ENCODE measurements at places on chromosomes 2 and 18.

DNA sequence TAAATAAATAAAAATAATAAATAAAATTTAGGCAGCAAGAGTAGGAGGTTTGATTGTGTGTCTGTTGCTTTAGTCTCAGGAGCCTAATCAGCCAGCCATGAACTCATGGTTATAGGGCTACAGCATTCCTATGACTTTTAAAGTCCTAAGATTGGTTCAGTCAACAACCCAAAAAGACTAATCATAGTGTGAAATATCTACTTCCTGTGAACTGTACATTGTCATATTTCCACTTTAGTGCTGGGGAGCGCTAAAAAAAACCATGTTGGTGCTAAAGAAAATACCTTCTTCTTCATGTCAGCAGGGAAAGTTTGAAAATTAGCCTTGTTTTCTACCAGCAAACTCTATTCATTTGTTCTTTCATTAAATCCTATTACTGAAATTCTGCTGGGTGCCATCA lies 521.6 kb downstream of the RNF144A start:
- no peak for DNase-seq

GRCh38 chr2:67108231-67108630 lies 288.9 kb upstream of the ETAA1 start:
- no peak for DNase-seq

- peak; percentile 37 for DNase-seq
Measured at GRCh38 chr18:13573750-13574149, 152.6 kb downstream of the FAM210A start.

DNA sequence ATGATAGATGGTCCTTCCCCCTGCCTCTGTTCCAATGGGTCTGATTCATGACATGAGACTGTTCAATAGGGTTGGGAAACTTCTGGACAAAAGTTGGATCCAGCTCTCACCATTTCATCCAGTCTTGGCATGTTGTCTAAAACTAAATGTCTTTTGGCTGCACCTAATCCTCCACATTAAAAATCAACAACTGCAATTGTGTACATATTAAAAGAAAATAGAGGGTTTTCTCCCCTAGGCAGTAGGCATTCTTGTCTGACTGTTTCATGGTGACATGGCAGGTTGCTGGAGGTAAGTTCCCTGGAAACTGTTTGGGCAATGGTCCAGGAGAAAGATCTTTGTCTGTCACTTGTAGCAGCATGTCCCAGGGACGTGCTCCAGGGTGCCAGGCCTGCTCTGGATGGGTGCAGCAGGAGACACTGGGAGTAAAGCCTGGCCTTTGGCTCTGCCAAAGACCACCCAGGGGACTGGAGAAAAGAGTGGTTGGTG lies 135.8 kb downstream of the TCF4 start:
- no peak for DNase-seq
